ENCODE measurements at places on chromosomes 16 and 17.
A peak's percentile ranks its signal among the peaks of the same experiment; 100 is the strongest.

DNA sequence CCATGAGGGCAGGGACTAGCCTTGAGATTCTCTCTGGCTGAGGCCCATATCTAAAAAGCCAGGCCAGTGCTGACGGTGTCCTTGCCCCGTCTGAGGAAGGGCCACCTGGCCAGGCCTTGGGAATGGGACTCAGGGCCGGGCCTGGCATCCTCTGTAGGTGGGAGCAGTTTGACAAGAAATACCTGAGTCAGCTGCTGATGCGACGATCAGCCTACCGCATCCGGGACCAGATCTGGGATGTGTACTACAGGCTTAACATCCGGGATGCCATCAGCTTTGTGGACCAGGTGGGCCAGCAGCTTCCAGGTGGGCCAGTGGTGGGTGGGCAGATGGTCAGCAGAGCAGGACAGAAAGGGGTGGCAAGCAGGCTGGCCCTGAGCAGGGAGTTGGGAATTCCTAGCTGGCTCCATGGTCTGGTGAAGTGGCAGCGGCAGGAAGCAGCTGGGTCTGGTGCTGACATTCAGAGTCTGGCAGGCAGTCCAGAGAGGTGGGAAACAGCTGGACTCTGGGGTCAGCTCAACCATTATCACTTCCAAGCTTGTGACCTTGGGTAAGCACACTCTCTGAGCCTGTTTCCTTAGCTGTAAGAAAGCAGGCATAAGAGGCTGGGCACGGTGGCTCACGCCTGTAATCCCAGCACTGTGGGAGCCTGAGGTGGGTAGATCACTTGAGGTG, 9.5 kb downstream of the SLC9A5 start:
- DNase-seq = no peak

- no peak for DNase-seq
These were observed 33.1 kb downstream of the CHCT1 start for GRCh38 chr17:60455378-60455777.

DNA sequence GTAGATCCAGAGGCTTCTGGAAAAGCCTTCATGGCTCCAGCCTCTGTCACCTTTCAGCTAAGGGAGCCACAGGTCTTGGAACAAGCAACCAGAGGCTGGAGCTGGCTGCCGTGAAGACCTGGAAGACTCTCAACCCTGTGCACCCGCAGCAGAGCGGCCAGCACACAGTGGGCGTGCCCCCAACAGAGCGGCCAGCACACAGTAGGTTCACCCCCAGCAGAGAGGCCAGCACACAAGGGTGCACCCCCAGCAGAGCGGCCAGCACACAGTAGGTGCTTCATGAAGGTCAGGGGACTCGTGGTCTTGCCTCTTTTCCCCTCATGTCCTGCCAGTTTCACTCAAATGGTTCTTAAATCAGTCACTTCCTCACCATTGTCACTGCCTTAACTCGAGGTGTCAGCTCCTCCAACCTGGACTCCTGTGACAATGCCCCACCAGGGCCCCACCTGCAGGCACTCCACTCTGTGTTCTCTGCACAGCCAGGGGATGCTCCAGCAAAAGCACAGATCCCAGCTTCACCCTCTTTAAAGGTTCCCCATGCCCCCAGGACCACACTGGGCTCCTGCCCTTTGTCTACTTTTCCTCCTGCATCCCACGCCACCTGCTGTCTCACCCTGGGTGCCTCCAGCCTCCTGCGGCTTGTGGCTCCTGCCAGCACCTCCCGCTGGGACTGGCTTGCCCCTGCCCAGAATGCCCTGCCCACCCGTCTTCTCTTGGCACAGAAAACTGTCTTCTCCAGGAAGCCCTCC, 42.4 kb upstream of the DOC2B start:
- no peak for DNase-seq

DNA sequence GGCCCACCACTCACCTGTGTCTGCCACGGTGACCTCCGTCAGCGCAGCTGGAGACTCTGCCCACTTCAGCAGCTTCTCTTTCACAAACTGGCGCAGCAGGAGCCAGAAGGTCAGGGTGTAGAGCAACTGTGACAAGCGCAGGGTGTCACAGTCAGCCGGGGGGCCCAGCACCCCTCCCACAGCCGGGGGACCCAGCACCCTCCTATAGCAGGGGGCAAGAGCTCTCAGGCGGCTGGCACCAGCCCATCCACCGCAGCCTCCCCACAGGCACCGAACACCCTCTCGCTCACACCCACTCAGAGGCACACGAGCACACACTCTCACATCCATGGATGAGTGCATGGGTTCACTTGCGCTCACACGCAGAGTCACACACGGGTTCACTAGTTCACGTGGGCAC, 28.8 kb downstream of the CTU2 start:
- DNase-seq = no peak

DNA sequence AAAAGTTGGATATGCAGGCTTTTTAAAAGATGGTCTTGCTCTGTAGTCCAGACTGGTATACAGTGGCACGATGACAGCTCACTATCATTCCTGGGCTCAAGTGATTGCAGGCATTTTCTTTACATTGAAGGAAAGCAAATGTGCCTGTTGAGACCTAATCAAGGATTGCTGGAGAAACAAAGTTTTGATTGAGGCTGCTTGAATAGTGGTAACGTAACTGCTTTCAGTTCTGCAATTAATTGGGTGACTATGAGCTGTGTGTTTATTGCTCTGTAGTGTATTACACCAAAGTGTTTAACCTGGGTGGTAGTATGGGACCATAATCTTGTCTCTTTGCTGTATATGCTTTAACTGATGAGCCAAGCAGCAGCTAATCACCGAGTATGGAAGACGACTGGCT, 2.3 kb downstream of the UBB start:
- DNase-seq = no peak

DNA sequence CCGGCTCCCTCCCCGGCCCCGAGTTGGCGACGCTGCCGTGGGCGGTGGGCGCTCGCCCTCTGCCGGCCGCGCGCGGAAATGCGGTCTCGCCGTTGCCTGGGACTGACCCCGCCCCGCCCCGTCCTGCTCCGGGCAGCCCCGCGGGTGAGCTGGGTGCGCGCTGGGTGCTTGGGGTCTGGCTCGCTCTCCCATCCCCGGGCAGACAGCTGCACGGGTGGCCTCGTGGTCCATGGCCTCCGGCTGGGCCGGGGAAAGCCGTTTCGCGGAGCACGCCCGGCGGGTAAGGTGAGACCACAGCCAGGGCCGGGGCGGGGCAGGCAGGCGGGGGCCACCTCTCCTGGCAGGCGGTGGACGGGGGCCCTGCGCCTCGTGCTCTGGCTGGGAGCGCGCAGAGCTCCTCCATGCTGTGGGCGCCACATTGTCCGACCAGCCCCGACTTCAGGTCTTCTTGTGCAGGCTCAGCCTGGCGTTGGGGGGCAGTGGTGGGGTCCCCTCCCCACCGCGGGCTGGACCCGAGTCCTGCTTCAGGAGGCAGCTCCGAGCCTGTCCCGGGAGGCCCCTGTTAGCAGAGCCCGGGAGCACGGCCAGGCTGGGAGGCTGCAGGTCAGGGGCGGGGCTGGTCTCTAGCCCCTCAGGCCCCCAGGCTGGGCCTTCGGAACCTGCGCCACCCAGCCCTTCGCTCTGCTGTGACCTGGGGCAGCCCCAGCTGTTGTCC, 7.0 kb upstream of the C1QTNF8 start:
- DNase-seq = no peak

DNA sequence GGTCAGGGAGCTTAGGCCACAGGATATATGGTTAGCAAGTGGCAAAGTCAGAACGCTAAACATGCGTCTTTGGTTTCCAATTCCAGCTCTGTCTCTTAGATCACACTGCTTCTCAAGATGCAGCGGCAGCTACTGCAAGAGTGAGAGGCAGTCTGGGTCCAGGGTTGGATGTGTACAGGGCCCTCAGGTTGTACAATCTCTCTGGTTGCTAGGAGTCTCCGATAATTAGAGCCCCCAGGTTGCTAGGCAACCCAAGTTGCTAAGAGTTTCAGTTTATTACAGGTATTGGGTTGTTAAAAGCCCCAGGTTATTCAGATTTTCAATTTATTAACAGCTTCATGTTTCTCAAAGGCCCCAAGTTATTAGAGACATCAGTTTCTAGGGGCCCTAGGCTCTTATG, 15.5 kb upstream of the SPACA3 start:
- no peak for DNase-seq

DNA sequence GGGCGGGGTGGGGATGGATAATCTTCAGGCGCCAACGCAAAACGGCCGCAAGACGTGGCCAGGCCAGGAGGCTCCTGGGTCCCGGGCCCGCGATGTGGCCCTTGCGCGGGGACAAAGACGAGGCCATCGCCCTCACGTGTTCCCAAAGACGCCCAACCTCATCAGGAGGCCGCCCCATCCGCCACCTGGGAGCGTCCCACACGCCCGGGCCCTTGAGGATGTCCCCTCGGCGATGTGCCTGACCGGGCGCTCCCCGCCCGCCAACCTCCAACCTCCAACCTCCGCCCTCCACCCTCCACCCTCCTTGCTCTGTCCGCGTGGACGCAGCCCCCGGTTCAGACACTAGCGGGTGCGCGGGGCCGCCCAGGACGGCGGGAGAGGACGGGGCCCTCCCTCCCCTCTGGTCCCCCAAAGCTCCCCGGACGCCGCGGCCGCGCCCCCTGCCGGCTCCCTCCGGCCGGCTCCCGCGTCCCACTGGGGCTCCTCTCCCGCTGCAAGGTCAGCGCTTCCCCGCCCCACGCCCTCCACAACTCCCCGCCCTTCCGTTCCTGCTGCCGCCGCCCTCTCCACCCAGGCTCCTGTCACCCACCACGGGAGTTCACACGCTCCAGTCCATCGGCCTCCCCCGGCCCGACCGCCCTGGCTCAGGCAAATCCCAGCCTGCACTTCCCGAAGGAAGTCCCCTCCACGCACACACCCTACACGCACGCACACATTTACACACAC, 250.8 kb upstream of the RPL38 start:
- DNase-seq = no peak

DNA sequence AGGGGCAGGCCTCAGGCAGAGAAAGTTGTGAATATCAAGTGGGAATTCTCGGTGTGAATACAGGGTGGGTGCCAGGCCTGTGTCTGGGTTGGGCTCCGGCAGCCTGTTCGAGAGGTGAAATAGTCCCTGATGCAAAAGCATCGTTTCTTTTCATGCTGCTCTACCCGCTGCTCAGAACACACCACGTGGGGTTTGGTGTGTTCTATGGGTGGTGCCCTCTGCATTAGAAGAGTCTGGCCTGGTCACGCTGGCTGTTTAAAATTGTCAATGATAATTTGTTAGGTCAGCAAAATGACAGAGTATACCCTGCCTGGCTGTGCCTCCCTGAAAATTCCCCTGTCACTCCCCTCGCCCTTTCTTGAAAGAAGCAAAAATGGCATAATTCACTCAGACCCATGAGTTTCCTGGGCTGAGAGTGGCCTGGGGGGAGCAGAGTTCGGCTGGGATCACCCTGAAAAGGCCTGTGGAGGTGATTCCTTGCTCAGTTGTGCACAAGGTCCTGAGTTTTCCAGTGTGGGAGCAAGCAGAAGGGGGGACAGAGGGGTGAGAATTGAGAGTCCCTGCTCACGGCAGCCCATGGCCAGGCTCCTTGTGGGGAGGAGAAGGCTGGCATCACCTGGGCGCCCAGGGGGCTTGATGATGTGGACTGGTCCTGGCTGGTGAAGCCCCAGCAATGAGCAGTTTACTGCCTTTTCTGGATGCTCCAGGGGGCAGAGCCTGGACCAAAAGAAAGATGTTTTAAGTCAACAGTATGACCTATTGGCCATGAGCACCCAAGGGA, 3.2 kb downstream of the CACNG5 start:
- DNase-seq = no peak

GRCh38 chr16:84511831-84512230, 7.4 kb upstream of the MEAK7 start:
- no peak for DNase-seq

DNA sequence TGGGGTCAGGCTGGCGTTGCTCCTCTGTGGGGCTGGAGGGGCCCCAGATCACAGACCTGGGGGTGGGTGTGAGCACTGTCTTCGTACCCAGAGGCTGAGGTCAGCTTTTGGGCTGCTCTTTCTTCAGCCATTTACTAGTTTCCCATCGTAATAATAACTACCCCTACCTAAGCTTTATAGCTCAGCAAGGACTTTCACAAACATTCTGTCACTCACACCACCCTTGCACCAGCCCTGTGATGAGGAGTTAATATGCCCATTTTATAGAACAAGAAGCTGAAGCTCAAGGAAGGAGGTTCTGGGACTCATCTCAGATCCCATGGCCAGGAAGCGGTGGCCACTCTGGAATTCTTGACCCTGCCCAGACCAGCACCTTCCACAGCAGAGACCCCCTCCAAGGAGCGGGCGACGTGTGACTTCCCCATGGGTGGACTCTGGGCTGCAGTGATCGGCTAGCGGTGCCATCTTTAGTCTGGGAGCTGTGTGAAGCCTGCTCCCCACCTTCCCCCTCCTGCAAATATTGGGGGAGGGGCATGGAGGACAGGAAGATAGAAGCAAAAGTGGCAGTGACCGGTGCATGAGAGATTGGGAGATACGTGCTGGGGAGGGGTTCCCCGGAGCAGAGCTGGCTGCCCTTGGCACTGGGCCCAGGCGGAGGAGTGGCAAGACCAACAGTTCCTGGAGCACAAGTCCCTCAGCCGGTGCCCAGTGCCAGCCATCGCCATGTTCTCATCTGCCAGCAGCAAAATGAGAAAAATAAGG, 81.8 kb upstream of the TOB1 start:
- peak; percentile 56 for DNase-seq

- DNase-seq = no peak
These were observed 13.1 kb downstream of the MPO start for GRCh38 chr17:58267347-58268324.

GRCh38 chr17:14321980-14322776, 21.3 kb downstream of the HS3ST3B1 start:
- no peak for DNase-seq

GRCh38 chr17:2025220-2025621, at the start of gene RTN4RL1:
TSS of gene RTN4RL1 (minus strand) at chr17:2025334. CDS start at chr17:2024865, 469 bp downstream.
- DNase-seq = no peak

DNA sequence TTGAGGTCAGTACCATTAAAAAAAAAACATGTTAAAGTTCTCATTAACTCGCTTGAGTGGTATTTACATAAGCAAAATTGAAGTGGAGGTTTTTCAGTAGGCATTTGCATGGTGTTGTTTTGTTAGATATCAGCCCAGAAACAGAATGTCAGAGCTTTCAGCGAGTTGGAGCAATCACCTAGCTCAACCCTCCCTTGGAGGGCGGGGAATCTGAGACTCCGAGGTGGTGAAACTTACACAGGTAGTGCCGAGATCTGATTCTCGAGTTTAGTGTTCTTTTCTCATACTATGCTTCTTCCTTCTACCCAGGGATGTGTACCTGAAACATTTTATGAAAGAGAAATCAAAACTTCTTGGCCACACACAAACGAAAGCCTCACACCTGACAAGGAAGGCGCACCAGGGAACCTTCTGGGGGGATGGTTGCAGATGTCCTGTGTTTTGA, 6.6 kb downstream of the SEC14L1 start:
- DNase-seq = no peak

- DNase-seq = peak; percentile 61
These were observed at the start of gene PIPOX for GRCh38 chr17:29042679-29043538. TSS of gene PIPOX (plus strand) at chr17:29043141. CDS start at chr17:29043226, 85 bp downstream.

DNA sequence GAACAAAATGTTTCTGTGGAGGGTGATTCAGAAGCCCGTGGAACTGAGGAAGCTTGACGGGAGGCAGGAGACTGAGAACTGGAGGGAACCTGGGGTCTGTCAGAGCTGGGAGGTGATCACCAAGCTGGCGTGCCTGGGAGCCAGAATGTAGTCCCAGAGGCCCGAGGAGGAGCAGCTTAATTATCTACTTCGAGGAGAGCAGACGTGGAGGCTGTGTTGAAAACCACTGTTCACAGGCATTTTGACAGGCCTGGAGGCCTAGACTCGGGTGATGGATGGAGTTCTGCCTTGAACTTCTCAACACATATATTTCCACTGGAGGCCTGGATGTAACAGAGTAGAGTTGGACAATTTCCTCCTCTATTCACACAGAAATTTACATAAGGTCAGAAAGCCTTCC, 177.7 kb upstream of the SALL1 start:
- no peak for DNase-seq

All from NCI-H2081 treated with DMSO at 0.1 percent for 48 hours (cell line).